ENCODE measurements at places on chromosomes 2 and 18. TPM values are rescaled to one million over a fixed set of nuclear protein-coding genes. Genes with fewer than 3 reads are reported as not detected.

DNA sequence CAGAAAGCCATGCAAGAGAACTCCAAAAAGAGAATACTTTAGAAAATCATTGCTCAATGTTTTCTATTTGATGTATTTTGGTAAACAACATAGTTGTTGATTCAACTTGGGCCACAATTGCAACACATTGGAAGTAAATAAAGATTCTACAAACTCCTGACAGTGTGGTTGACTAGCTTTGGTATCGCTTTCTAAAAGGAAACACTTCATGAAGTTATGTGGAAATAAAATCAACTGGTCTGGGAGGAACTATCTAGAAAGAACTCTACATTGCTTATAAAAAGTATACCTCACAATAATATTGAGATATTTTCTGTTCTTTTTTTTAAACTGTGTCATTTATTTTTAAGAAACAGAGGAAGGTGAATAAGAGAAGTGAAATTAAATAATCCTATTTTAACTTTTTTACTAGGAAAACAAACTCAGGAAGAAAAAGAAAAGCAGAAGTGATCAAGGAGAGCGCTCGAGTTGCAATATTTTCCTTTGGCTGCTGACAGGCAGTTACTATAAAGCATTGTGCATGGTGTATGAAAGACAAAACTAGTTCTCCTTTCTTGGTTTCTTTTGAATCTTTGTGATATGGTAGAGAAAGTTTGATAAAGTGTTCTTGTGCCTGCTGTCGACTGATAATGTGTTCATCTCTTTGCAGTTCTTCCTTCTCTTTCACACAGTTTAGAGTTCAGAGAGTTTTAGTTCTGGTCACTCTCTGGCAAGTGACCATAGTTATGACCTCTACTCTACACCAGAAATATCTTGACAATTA lies 3.0 kb downstream of the DHRS9 start:
- DNase-seq: no peak
- no peaks in the 10 kb centered on the region for H3K27me3 ChIP-seq
- no peaks in the 10 kb centered on the region for H3K36me3 ChIP-seq
- H3K4me3 ChIP-seq: no peak overlapping the region

DNA sequence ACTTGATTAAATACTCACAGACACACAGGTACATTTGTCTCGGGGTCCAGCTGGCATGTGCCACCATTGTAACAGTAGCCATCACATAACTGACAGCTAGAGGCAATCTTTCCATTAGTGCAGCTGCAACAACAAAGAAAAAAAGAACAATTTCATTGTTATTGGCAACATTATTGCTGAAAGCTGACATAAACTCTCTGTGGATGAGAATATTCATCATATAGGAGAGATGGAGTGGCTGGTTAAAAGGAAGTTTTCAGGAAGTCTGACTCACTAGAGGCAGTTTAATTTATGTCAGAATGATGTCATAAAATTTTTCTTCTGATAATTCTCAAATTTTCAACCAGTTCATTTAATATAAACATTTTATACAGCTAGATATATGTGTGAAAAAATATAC lies 1490.0 kb upstream of the NXPH2 start:
- no peak for DNase-seq
- no peak overlapping the region for H3K4me3 ChIP-seq

- H3K4me1 ChIP-seq: peaks cover 6% of the 10 kb centered on the region
- no peak overlapping the region for H3K27ac ChIP-seq
- no peak overlapping the region for H3K4me3 ChIP-seq
Measured at GRCh38 chr2:160194946-160195345, 5.1 kb downstream of the ITGB6 start.

The ASAP2 gene
- total RNA-seq: 36.3 TPM

The CDK15 gene
- total RNA-seq: not detected

DNA sequence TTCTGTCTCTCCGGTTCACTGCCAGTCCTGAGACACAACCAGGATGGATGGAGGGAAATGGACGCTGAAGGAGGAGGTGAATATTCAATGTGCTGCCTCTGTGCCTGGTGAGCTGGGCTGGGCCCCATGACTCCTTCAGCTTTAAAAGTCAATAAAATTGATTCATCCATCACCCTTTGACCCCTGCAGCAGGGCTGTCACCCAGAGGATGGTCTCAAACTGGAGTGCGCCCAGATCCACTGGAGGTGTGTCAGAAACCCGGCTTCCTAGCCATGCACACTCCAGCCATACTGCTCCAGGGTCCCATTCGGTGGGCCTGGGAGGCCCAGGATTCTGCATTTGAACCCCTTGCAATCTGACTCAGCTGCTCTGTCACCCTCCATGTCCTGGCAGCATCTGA lies 94.1 kb upstream of the BOD1L2 start:
- no peaks in the 10 kb centered on the region for H3K4me1 ChIP-seq
- DNase-seq: no peak
- H3K36me3 ChIP-seq: no peaks in the 10 kb centered on the region

- no peaks in the 10 kb centered on the region for H3K27me3 ChIP-seq
- peaks cover 13% of the 10 kb centered on the region for H3K4me1 ChIP-seq
- DNase-seq: no peak
- H3K4me3 ChIP-seq: no peak overlapping the region
- no peaks in the 10 kb centered on the region for H3K36me3 ChIP-seq
Measured at GRCh38 chr2:12615509-12615908, 101.2 kb upstream of the TRIB2 start.

The MAP3K19 gene
- total RNA-seq: not detected

- H3K36me3 ChIP-seq: no peaks in the 10 kb centered on the region
- no peaks in the 10 kb centered on the region for H3K4me1 ChIP-seq
- DNase-seq: no peak
Measured at GRCh38 chr2:43737097-43737854, 36.6 kb upstream of the DYNC2LI1 start.

- peaks cover 37% of the 10 kb centered on the region for H3K4me1 ChIP-seq
- no peak for DNase-seq
- no peak overlapping the region for H3K4me3 ChIP-seq
- H3K27ac ChIP-seq: no peak overlapping the region
- H3K36me3 ChIP-seq: no peaks in the 10 kb centered on the region
- no peaks in the 10 kb centered on the region for H3K27me3 ChIP-seq
Measured at GRCh38 chr2:64327129-64327509, 126.8 kb upstream of the LGALSL start.

Measured in vagina (tissue), 2 donors.